ENCODE measurements at places on chromosomes 1 and 21.

DNA sequence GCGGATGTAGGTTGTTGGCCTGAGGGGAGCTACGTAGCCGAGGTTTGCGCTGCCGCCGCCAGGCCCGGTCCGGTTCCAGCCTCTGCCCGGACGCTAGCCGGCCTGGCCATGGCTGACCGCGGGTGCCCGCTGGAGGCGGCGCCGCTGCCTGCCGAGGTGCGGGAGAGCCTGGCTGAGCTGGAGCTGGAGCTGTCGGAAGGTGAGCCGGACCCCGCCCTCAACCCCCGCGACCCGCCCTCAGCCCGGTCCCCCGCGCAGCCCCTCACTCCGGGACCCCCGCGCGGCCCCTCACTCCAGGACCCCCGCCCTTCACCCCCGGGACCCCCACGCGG, 299 bp downstream of the DIP2A start:
- no peak for DNase-seq

GRCh38 chr1:231695439-231696255, 69.1 kb downstream of the DISC1 start:
- no peak for DNase-seq

GRCh38 chr1:119409731-119410130, 5.2 kb upstream of the HSD3B2 start:
- no peak for DNase-seq

GRCh38 chr1:160206036-160206389, 829 bp downstream of the PEA15 start:
- DNase-seq, result peak; percentile 45

DNA sequence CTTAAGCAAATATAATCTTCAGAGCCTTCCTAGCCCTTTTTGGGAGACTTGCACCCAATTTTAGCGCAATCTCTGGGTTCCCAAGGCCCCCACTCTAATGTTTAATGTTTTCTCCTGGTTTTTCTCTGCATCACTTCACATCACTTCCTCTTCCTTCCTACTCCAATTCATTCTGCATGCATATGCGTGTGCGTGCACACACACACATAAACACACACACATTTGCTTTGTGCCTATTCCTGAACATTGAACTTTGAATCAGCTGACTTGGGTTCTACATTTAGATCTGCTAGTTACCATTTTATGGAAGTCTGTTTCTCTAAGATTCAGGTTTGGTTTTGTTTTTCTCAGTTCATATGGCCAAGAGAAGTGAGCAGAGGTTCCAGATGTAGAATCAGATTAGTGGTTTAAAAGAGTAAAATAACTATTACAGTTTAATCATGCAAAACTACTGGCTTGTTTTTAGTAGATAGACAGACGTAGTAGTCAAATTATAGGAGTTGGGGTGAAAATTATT, 7.4 kb upstream of the EDEM3 start:
- no peak for DNase-seq

DNA sequence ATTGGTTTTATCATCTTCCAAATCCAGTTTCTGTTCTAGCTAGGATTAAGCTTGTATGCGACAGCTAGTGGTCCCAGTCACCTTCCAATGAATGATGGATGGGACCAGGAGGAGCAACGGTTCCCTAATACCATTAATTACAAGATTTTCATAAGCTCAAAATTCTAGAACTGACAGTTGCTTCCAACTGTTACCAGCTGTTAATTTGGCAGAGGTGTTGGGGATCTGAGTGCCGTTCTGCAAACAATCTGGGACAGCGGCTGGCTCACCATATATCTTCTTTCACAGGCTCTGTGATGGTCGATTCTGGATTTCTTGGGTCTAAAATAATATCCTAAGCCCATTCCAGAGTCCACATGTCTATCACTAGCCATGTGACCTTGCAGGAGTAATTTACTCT, 34.5 kb upstream of the RALGPS2 start:
- no peak for DNase-seq

DNA sequence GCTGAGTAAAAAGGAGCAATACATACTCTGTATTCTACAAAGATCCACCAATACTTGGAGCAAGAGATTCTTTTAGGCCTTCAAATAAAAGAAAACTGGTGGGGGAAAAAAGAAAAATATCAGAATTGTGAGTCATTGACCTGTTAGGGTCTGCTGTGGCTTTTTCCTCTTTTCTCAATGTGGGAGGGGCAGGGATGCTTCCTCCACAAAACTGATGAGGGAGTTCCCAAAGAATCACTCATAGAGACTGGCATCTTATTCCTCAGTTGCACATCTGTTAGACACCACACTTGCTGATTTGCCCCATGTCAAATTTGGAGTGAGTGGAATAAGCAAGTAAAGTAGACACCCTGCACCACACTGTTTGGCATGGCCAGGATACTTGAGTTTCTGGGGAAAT, 16.6 kb downstream of the C1orf141 start:
- no peak for DNase-seq

DNA sequence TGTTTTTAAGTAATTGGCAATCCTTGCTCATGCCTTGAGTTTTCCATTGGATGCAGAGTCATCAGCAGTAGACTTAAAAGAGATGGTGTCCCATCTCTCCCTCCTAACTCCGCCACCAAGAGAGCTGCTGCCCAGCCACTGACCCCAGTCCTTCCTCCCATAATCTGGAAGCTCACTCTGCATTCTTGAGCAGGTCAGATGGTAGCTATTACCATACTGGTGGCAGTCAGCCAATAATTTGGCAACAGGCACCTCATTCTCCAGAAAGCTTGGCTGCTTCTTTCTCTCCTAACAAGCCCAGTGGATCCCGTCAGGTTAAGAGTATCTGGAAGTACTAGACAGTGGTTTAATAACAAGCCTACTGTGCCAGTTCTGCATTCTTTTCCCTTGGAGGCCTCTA, 272.1 kb downstream of the ZNF648 start:
- no peak for DNase-seq

Measured in stimulated activated naive CD8-positive, alpha-beta T cell treated with anti-CD3 and anti-CD28 coated beads, Interleukin-15, amount 100 ng/mL, for 72 hours (primary cell).